Stimulated activated CD8-positive, alpha-beta memory T cell treated with anti-CD3 and anti-CD28 coated beads, Interleukin-4, amount 100 ng/mL, for 1 hour (primary cell): ENCODE measurements at places on chromosomes 4 and X.

DNA sequence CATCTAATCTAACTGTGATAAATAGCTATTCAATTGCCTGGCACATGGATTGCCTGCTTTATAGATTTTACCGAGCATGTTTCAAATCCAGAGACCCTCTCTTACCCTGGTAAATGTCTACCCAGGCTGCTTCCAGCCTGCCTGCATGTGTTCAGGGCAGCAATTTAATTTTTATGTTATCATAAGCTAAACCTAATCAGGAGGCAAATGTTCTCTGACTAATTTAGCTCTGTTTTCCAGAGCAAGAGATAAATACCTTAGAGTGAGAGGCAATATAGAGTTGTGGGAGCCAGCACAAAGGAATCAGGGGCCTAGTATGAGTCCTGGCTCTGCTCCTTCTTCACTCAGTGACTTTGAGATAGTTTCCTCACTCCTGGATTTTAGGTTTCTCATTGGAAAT lies 37.7 kb downstream of the PARM1 start:
- DNase-seq, result no peak

- DNase-seq, result no peak
These were observed 147.1 kb downstream of the CPEB2 start for GRCh38 chr4:15149234-15149838.

DNA sequence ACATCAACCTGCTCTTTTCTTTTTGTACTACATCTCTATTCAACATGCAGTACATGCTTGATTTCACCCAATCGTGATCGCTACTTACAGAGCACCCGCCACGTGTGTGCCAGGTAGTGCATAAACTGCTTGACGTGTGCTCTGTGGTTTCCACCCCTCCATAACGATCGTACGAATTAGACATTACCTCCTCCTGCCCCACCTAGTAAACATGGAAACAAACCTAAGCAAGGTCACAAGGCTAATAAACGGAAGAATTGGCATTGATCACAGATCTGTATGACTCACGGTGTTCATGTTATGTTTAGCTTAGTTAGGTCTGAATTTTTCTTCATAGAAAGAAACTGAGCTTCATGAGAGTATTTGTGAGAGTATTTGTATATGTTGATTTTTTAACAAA lies 64.1 kb downstream of the STX18 start:
- no peak for DNase-seq

DNA sequence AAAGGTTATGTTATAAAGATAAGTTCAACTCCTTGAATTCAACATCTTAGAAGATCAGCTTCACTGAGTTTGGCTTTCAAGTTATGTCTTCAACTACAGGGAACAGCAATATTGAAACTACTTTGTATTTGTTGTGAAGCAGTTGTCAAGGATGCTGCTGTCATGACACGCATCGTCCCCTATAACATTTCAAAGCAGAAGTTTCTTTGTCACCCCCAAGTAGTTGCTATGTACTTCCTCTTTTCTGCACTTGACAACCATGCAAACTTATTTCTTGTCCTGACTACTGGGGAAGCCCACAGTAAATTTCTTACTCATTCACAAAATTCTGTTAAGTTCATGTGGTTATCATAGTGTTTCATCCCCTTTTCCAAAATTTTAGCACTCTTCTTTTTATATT lies 14.3 kb downstream of the ANTXR2 start:
- DNase-seq, result no peak

DNA sequence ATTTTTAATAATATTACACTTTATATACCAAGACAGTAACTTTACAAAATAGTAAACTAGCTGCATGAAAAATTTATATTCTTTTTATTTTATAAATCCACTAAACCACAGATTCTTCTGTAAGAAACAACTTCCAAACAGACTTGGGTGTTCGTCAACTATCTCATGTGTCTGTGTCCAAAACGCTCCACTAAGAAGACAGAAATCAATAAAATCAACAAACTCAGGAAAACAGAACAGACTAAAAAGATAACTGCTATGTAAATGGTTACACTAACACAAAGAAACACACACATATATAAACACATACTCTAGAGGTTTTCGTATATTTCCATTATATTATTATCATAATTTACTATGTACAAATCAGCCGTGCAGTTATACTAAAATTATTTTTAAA lies 158.4 kb downstream of the PPP3CA start:
- DNase-seq, result no peak

DNA sequence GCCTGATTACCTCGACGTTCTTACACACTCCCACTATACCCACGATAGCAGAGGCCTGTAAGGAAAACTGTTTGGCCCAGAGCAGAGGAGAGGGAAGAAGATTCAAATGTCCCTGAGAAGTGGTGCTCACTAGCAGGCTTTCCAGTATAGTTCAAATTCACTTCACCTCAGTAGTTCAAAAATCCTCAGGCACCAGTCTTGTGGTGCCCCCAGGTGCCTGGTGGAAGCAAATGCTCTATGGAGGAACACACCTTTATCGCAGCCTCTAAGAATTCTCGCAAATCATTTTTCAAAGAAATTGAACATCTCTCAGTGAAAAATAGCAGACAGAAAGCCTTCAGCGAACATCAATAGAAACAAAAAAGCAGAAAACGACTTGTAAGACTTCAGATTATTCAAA lies 12.2 kb upstream of the MTMR1 start:
- no peak for DNase-seq

DNA sequence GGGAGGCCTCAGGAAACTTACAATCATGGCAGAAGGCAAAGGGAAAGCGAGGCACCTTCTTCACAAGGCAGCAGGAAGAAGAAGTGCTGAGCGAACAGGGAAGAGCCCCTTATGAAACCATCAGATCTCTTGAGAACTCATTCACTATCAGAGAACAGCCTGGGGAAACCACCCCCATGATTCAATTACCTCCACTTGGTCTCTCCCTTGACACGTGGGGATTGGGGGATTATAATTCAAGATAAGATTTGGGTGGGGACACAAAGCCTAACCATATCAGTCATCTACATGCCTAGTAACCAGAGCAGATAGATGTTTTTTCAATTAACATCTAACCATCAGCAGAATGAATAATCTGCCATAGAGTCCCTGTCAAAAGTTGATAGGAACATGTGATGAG lies 30.4 kb downstream of the FAM13A start:
- no peak for DNase-seq

GRCh38 chr4:110130576-110131358 lies 67.6 kb downstream of the ELOVL6 start:
- DNase-seq, result no peak

DNA sequence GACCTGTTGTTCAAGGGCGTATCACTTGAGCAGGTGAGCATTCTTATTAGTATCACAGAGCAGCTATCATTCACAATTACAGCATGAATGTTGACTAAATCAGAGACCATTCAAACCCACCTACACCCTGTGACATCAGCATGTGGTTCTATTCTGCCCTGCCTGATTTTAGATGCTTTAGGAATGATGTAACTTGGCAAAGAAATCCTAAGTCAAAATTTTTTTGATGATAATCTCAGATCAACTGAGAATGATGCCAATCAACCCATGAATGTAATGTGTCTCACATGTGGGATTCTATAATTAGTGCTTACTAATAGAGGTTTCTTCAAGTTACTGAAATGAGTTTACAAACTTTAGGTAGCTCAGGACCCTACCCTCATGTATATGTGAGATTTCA lies 13.4 kb upstream of the CHIC2 start:
- DNase-seq, result no peak

GRCh38 chr4:41012293-41012692 lies 202.0 kb downstream of the APBB2 start:
- no peak for DNase-seq

GRCh38 chr4:38818441-38818976 lies 13.9 kb upstream of the TLR1 start:
- DNase-seq, result no peak
